Fibroblast of pulmonary artery (primary cell): ENCODE measurements at places on chromosomes 1 and 21.
A peak's percentile ranks its signal among the peaks of the same experiment; 100 is the strongest.

DNA sequence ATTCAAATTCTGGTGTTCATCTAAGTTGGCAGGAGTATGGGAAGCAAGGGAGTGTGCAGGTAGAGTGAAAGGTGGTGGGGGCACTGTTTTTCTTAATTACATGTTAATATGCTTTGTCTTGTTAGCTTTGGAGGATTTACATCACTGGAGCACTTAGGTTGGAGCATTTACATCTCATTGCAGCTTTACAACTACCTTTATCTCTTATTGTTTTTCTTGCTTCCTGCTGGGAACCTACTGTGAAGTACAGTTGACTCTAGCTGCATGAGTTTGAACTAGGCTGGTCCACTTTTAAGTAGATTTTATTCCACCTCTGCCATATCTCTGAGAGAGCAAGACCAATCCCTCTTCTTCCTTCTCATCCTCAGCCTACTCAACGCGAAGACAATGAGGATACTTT lies 554.8 kb upstream of the B3GALT2 start:
- no peak for DNase-seq

- peak; percentile 78 for DNase-seq
Measured at GRCh38 chr1:91997607-91998195, 32.1 kb upstream of the EPHX4 start.

- peak; percentile 91 for DNase-seq
Measured at GRCh38 chr1:154485106-154485505, 16.9 kb upstream of the TDRD10 start.

GRCh38 chr1:205229916-205230700 lies 2.4 kb downstream of the TMCC2 start:
- no peak for DNase-seq

GRCh38 chr1:101175886-101176285 lies 60.9 kb upstream of the S1PR1 start:
- no peak for DNase-seq

GRCh38 chr1:228830185-228830953 lies 95.1 kb downstream of the RHOU start:
- no peak for DNase-seq

DNA sequence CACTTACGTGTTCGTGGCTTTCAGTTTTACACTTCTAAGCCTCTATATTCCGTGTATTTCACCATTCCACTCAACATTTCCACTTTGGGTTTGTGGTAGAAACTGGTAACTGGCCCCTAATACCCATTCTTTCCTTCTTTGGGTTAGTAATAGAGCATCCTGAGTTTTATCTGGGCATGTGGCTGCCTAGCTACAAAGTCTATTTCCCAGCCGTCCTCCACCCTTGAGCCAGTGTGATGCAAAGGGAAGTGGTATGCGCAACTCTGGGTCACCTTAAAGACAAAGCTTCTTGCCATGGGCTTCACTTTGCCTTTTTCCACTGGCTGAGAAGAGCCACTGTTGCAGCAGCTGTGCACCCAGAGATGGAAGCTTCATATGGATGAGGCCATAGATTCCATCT lies 73.9 kb downstream of the LAMC2 start:
- DNase-seq = no peak

DNA sequence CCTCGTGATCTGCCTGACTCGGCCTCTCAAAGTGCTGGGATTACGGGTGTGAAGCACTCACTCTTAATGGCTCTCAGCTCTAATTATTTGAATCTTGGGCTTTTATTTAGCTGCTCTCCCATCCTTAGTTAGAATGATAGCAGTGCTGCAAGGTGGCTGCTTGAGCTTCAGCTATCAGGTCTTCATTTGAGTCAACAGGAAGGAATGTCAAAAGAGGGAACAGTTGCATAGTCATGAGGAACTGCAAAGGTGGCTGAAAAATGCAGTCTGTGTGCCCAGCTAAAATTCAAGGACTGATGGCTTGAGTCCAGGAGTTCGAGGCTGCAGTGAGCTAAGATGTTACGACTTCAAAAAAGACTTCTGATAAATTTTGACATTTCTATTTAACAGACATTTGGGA lies 55.6 kb downstream of the UCK2 start:
- DNase-seq = no peak

- peak; percentile 57 for DNase-seq
Measured at GRCh38 chr1:20732071-20732587, 374 bp downstream of the SH2D5 start.

DNA sequence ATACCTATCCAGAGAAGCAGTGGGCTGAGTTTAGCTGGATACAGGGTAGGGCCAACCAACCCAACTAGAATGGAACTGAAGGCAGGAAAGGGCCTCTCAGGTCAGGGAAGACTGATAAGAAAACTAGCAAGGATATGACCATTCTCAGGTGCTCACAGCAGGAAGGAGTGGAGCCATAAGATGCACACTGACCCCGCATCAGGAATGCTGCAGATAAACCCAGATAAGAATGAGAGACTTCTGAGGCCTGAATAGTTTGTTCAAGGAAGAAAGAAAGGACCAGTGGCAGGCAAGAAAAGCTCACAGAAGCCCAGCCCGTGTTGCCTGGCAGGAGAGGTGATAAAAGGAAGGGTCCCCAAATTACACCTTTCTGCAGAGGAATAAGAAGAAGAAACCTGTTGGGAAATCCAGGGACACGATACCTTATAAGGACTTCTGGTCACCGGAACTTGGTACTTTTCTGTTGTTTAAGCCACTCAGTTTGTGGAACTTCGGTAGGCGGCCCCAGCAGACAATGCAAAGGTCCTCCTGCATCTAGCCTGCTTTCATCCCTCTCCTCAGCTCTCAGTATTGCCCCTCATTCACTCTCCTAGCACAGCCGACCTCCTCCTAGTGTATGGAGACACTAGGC lies 58.9 kb downstream of the ATP1A1 start:
- no peak for DNase-seq

- no peak for DNase-seq
Measured at GRCh38 chr1:53076721-53077598, 14.9 kb downstream of the PODN start.

- DNase-seq = peak; percentile 61
Measured at GRCh38 chr1:243268751-243269460, 13.1 kb downstream of the SDCCAG8 start.

DNA sequence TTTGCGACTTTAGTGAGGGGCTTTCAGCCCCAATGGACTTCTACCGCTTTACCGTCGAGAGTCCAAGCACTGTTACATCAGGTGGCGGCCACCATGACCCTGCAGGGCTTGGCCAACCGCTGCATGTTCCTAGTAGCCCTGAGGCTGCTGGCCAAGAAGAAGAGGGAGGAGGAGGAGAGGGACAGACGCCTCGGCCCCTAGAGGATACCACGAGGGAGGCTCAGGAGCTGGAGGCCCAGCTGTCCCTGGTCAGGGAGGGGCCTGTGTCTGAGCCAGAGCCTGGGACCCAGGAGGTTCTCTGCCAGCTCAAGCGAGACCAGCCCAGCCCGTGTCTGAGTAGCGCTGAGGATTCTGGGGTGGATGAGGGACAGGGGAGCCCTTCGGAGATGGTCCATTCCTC lies 8.6 kb upstream of the SLC25A34 start:
- DNase-seq = no peak

DNA sequence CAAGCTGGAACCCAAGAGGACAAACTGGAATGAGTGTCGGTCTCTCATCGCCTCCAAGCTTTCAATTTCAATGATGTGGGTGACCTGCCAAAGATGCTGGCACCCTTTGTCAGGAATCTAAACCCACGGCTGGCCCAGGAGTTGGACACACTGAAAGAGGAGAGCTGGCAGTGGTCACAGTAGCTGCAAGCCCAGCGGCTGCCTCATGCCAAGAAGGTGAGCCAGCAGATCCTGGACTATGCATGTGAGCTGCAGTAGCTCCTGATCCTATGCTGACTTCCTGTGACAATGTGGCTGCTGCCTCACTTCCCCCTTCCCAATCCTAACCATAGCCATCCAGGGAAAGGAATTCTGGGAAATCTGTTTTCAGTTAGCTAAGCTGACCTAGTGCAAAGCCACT lies 117.0 kb upstream of the VAV3 start:
- no peak for DNase-seq

DNA sequence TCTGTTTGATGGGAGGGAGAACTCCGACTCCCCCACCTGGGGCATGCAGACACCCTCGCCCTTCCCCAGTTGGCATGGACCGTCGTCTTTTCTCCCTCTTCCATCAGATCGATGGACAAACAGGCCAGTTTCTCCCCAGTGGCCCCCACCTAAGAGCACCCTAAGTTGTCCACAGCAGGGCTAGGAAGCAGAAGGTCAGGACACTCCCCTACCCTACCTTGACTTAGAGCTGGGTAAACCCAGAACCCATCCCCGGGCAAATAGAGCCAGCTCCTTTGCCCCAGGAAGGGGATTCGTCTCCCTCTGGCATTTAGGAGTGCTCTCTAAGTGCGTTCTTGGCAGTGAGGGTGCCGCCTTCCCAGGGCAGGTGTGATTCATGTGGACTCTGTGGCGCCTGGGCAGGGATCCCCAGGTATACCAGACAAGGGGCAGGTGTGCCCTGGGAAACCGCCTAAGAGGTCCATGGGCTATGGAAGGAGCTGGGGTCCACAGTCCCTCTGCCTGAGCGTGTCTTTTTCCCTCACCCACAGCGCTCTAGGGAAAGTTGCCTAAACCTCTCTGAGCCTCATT lies 2.7 kb upstream of the RUNX3 start:
- no peak for DNase-seq

DNA sequence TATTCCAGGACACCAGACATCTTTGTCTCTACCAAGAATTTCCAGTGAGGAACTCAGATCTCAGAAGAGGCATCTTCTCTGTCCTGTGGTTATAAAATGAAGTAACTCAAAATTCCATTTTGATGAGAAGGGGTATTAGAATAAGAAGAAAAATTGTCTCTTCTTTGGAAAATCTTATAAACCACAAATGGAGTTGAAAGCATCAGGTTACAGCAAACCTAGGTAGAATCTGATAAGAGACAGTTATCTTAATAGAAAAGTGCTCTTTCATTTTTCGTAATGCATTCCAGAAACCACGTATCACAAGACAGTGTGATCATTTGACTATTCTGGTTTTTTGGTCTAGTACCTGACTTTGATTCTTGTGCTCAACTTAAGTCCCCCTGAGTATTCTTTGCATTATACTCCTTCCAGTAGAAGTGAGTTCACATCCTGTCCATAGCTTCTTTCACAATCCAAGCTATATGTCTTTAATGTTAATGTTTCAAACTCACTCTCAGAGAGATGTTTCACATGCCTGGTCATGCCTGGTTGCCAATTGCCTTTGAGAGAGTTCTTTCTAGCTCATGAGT lies 120.9 kb upstream of the PRDX6 start:
- DNase-seq = no peak

- DNase-seq = no peak
Measured at GRCh38 chr1:162204129-162204822, 134.8 kb downstream of the NOS1AP start.

- DNase-seq = no peak
Measured at GRCh38 chr1:7105269-7105668, 320.0 kb downstream of the CAMTA1 start.
